ENCODE measurements at places on chromosomes 11 and 22.

GRCh38 chr22:35797411-35797810 lies 79.7 kb downstream of the APOL5 start:
- no peak for DNase-seq

- DNase-seq = no peak
These were observed 23.6 kb downstream of the NNMT start for GRCh38 chr11:114319716-114320328.

GRCh38 chr11:61718621-61719302 lies 33.7 kb upstream of the MYRF start:
- no peak for DNase-seq

DNA sequence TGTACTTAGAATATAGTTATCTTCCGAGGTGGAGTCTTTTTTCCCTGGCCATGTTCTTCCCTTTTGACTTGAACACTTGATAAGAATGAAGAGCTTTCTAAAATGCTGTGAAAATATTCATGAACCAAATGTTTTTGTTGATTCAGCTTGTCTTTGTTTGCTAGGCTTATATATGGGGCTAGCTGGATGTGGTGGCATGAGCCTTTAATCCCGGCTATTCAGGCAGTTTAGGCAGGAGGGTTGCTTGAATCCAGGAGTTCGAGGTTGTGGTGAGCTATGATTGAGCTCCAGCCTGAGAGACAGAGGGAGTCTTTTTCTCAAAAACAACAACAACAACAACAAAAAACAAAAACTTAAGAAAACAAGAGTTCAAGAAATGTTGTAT lies 23.1 kb downstream of the CBL start:
- DNase-seq = no peak

DNA sequence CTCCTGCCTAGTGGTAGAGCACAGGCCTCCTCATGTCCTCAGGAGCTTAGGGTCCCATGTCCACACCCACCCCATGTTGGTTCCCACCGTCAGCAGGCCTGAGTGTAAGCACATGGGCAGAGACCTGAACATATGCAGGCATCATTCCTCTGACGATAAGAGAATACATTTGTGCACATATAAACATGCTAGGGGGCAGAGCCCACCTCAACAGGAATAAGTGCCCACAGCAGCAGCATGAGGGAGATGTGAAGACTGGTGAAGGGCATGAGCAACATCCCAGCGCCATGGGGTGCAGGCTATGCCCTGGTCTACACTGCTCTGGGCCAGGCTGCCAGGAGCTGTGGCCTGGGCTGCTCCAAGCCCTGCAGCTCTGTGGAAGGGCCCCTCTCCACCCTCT lies 16.9 kb downstream of the ADORA2A start:
- no peak for DNase-seq

DNA sequence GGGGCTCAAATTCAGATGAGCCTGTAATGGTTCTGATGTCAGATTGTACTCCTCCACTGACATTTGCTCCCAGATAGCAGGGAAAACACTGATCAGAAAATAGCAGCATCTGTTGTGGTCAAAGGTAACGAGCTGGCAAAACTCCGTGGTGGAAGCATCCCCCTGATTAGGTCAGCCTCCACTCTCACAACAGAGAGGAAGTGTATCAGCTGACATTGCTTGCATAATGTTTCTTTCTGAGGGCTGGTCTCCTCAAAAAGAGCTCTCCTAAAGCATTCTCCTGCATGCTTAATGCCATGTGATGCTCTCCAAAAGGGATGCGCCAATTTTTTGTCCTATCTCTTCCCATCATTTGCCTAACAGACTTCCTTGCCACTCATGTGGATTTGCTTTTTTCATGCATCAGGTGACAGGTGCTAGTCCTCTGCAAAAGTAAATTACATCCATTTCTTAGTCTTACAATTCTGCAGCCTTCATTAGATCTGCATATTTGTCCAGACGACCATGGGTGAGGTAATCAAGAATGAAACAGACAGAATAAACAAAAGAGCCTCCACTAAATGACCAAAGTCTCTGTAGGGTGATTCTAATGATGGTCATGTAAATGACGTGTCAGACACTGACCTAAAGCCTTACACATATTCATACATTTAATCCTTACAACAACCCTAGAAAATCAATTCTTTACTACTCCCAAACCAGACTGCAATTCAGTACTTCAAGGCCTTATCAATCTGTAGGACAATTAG lies 6.4 kb upstream of the TENM4 start:
- DNase-seq = no peak

DNA sequence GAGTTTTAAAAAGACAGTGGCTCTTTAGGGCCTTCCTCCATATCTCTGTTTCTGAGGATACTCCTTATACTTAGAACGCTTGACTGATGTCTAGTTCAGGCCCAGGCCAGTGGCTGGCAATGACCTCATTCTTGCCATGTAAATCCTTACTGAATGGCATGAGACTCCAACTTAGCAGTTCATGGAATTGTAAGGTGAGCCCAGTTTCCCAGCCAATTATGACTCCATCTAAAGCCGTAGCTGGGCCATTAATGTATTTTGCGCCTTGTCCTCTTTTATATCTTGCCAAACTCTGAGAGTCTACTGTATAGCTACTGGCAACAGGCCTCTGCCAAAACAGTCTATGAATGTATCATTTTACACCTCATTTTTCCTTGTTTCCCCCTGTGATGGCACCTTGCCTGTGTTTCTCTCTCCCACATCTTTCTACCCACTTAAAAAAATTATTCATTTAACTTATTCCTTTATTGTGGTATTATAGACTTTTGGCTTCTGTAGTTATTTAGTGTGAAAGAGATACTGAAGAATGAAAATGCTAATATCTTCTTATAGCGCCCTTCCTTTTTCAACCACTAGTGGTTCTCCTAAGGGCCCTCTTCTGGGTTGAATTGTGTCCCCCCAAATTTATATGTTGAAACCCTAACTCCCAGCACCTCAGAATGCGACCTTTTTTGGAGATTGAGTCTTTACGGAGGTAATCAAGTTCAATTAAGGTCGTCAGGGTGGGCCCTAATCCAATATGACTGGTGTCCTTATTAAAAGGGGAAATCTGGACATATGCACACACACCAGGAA lies 67.4 kb downstream of the ZNRF3 start:
- no peak for DNase-seq

DNA sequence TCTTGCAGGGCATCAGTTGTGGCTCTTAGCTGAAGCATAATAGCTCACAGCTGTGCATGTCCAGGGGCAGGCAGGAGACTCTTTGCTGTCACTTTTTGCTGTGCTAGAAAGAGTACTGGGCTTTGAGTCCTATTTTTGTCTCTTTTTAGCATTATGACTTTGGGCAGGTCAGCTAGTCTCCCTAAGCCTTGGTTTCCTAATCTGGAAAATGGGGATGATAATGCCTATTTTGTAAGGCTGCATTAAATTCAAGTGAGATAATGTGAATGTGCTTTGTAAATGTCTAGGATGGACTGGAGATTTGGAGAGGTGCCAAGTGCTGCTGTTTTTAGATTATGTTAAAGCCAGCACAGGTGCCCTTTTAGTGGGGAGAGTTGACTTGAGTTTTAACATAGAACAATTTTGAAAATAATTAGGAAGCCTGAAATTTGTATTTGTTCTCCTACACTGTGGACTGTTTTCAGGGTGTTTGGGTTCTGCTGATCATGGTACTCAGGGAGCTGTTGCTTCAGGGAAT lies 19.1 kb downstream of the CABIN1 start:
- no peak for DNase-seq

DNA sequence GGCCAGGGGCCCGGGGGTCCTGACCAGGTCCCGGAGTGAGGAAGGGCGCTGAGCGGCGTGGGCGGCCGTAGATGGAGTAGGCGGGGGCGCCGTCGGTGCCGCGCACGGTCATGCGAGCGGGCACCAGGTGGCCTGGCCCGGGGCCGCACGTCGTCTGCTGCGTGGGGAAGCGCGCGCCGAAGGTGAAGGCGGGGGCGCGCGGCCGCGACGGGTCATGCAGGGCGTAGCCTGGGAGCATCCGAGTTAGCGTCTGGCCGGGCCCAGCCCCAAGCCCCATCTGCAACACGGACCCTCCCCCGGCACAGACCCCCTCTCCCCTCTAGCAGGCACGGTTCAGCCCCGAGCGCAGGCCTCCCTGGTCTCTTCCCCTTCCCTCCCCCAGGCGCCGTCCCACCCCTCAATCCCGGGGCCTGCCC lies 1.7 kb upstream of the TYMP start:
- DNase-seq = peak; percentile 58

Measured in NK-92 treated with Interleukin-12 subunit alpha and Interleukin-12 subunit beta, amount 100 ng/mL, for 24 hours (cell line).